CD14-positive monocyte (primary cell): ENCODE measurements at places on chromosomes 11 and 22.
A peak's percentile ranks its signal among the peaks of the same experiment; 100 is the strongest.

DNA sequence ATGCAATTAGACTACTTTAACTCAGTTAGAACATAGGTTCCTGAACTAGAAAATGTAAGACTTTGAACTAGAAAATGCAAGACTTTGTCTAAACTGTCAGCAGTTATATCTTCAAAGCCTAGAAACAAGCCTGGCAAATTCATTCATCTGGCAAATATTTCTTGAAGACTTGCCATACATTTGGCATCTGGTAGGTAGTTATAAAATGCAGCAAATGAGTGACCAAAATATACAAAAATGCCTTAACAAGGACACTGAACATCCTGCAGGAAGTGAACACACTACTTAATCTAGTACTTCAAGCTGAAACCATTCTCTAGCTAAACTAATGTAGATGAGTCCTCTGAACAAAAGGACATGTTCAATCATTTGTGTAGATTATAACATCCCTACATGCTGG is 84.7 kb upstream of the SCUBE2 start:
- no peak for DNase-seq

GRCh38 chr11:29025001-29025400 is 916.8 kb downstream of the METTL15 start:
- DNase-seq, result no peak

DNA sequence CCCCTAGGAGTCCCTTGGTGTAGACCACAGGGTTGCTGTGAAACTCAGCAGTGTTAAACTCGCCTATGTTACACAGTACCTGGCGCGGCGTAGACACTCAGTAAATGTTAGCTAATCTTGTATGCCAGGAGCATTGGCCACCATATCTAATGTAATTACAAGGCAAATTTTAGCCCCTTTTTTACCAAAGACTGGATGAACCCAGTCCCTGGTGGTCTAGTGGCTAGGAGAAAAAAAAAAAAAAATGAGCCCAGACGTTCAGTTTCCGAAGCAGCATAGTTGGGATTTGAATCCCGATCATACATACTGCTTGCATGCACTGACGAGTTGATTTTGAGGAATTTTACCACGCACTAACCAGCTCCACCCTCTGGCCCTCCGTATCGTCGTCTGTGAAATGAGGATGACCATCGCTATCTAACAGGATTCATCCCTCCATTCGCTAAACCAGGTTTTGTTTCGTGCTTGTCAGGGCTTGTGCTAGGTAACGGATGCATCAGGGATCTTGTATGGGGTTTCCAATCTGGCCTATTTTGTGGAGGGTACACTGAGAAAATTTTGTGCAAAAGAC is 688 bp downstream of the PTS start:
- DNase-seq, result peak; percentile 26

- no peak for DNase-seq
Observed at GRCh38 chr11:93490996-93491618, 52.1 kb downstream of the SMCO4 start.

DNA sequence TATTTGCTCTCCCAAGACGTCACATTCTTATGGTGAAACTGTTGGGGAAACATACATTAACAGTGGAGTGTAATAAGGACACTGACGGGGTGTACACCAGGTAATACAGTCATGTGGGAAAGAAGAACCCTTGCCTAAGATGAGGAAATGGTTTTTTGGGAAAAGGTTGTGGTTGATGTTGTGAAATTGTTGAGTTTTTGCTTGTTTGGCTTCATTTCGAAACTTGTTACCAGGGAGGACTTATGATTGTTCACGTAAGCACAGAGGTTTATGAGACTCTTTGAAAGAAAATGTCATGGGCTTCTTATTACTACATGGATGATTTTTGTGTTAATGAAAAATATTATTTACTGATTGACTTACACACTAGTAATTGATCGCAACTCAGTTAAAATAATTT is 16.8 kb downstream of the ANO3 start:
- DNase-seq, result no peak
